ENCODE measurements at places on chromosomes 6 and 20.

DNA sequence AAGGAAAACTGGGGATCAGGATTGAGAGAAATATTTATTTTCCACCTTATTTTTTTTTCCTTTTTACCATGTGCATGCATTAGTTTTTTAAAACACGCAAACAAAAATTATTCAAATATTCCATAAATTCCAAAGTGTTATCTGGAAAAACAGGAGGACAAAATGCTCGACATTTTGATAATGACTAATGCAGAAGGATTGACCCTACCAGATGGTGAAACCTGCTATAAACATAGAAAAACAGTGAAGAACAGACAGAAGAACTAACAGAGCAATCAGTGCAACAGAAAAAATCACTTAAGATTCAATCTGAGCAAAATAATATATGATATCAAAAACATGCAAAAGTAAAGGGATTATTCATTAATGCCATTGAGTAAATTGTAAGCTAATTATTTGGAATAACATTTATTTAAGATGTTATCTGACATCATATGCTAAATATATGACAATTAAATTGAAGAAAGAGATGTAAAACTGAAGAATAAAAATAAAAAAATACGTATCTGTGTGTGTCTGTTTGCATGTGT is 218.4 kb downstream of the LMBRD1 start:
- no peak for DNase-seq

DNA sequence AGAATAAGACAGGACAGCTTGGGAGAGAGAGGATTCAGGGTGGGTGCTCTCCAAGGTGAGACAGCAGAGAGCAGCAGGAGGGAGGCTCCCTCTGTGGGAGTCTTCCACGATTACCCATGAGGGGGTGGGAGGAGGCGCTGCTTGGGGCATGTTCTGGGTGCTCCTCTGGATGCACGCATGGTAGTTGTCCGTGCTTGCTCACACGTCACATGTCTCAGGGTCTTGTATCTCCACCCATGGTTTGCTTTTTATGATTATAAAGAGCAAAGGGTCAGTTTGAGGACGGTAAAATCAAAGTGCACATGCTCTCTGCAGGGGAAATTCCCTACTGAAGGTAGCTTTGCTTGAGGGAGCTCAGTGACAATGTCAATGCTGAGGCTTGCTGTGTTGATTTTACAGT is 338.4 kb downstream of the THBS2 start:
- DNase-seq, result no peak

DNA sequence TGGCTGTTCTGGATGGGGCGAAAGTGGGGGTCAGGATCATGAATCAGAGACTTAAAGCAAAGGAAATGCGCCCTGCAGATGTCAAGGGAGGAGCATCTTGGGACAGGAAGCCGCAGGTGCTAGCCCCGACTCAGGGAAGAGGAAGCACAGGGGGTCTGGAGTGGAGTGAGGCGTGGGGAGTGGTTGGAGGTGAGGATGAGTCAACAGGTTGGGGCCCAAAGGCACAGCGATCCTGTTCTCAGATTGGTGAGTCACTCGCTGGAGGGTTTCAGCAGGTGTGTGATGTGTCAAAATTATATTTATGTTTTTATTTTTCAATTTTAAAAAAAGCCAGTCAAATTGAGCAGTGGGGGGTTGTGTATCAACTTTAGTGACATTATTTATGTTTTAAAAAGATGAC is 19.0 kb downstream of the PACSIN1 start:
- peak; percentile 79 for DNase-seq

- DNase-seq, result no peak
These were observed 9.4 kb downstream of the PACSIN1 start for GRCh38 chr6:34475238-34475682.

DNA sequence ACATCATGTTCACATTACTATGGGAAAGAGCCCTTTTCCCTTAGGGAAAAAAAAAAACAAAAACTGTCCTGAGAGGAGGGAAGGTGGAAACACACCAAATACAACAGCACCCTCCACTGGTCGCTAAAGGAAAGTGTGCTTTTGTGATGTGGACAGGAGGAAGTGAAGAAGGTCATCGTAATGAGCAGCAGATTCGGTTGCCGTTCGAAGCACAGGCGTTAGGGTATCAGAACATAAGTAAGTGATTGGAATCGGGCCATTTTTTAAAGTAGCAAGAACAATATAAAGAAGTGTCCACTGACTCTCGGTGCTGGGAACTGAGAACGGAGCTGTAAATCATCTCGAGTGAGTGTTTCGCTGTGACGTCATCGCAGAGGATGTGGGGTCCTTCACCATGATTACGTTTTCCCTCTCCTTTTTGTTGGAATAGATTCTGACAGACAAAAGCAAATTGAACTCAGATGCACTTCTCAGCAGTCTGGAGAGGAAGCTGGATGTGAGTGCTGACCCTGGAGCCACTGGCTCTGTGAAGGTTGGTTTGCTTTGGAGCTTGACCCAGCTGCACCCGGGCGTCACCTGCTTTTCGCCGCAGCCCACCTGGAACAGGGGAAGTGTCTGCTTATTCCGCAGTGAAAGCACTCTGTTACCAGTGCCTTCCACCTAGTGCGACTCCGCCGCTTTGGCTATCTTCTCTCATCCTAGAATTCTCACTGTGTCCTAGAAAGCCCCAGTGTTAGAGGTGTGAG is 203.6 kb upstream of the GMDS start:
- no peak for DNase-seq

All from stimulated activated CD4-positive, alpha-beta T cell treated with anti-CD3 and anti-CD28 coated beads, TNF-alpha, amount 100 ng/mL, for 48 hours (primary cell).